ENCODE measurements at places on chromosomes 12 and 14. TPM values are rescaled to one million over a fixed set of nuclear protein-coding genes. Genes with fewer than 3 reads are reported as not detected.

The GLI1 gene
- total RNA-seq, result 0.43 TPM

The KLRG1 gene
- total RNA-seq, result 2.8 TPM

The DDX51 gene
- 22.5 TPM for total RNA-seq

The CORO1C gene
- total RNA-seq, result 124 TPM

The RGS6 gene
- 0.52 TPM for total RNA-seq

The AKAP5 gene
- 0.27 TPM for total RNA-seq

The TPH2 gene
- 0.06 TPM for total RNA-seq

- H3K4me1 ChIP-seq, result peaks cover 8% of the 10 kb centered on the region
- H3K36me3 ChIP-seq, result no peaks in the 10 kb centered on the region
- no peak overlapping the region for H3K27ac ChIP-seq
- peak; percentile 57 for DNase-seq
- H3K27me3 ChIP-seq, result no peaks in the 10 kb centered on the region
These were observed 45.8 kb downstream of the ETV6 start for GRCh38 chr12:11695321-11695720.

DNA sequence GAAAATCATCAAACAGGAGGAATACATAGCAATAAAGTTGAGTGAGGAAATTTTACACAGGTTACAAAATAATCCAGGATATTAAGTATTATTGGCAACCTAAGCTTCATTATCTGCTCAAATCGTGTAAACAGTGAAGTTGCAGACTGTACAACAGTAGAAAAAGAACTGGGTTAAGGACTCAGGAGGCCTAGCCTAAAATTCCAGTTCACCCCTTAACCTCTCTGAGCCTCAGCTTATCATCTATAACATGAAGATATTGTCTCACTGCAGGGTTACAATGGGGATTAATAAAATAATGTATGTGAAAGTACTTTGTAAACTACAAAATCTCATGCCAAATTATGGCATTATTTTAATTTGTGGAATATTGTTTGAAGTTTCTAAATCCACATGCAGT lies 26.0 kb downstream of the DDHD1 start:
- H3K27me3 ChIP-seq, result no peaks in the 10 kb centered on the region
- peak overlapping the region; percentile 25 for H3K27ac ChIP-seq
- no peaks in the 10 kb centered on the region for H3K36me3 ChIP-seq
- H3K4me1 ChIP-seq, result no peaks in the 10 kb centered on the region
- H3K4me3 ChIP-seq, result no peak overlapping the region

GRCh38 chr14:25411781-25412757 lies 362.1 kb upstream of the STXBP6 start:
- H3K4me3 ChIP-seq, result no peak overlapping the region
- no peaks in the 10 kb centered on the region for H3K4me1 ChIP-seq
- no peak overlapping the region for H3K27ac ChIP-seq

GRCh38 chr14:36915081-36915480 lies 253.4 kb downstream of the PAX9 start:
- no peaks in the 10 kb centered on the region for H3K36me3 ChIP-seq
- no peak for DNase-seq
- H3K4me1 ChIP-seq, result no peaks in the 10 kb centered on the region
- no peak overlapping the region for H3K27ac ChIP-seq

DNA sequence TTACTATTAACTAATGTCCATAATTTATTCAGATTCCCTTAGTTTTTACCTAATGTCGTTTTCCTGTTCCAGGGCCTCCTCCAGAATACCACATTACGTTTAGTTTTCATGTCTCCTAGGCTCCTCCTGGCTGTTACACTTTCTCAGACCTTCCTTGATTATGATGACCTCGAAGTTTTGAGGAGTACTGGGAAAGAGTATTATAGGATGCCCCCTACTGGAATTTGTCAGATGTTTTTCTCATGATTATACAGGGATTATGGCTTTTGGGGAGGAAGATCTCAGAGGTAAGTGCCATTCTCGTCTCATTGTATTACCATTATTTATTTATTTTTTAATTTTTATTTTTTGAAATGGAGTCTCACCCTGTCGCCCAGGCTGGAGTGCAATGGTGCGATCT lies 17.7 kb upstream of the C1S start:
- no peak overlapping the region for H3K4me3 ChIP-seq
- no peak for DNase-seq
- H3K36me3 ChIP-seq, result no peaks in the 10 kb centered on the region
- H3K27ac ChIP-seq, result no peak overlapping the region
- no peaks in the 10 kb centered on the region for H3K4me1 ChIP-seq

- H3K27ac ChIP-seq, result no peak overlapping the region
- no peak overlapping the region for H3K4me3 ChIP-seq
- no peak for DNase-seq
- no peaks in the 10 kb centered on the region for H3K27me3 ChIP-seq
- H3K4me1 ChIP-seq, result no peaks in the 10 kb centered on the region
These were observed 250.8 kb upstream of the LRFN5 start for GRCh38 chr14:41355866-41356265.

DNA sequence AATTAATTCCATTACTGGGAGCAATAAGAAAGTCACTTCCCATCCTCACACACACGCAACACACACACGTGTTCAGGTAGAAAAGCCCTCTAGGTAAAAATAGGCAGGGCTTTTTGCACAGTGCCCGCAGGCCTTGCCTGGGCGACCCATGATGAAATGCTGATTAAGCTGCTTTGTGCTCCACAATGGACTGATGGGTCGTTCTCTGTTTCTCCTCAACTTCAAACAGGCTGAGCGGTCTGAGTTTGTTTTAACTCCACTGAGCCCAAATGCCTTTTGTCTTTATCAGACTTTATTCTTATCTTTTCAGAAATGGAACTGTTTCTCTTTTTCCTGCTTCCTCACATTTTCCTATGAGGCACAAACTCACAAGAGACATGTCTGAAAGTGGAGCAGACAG lies 9.4 kb upstream of the DACT1 start:
- no peak overlapping the region for H3K4me3 ChIP-seq
- H3K4me1 ChIP-seq, result no peaks in the 10 kb centered on the region
- H3K27ac ChIP-seq, result no peak overlapping the region
- no peak for DNase-seq
- no peaks in the 10 kb centered on the region for H3K36me3 ChIP-seq

- DNase-seq, result no peak
- H3K4me3 ChIP-seq, result no peak overlapping the region
These were observed 16.7 kb downstream of the SNRNP35 start for GRCh38 chr12:123474485-123475245.

DNA sequence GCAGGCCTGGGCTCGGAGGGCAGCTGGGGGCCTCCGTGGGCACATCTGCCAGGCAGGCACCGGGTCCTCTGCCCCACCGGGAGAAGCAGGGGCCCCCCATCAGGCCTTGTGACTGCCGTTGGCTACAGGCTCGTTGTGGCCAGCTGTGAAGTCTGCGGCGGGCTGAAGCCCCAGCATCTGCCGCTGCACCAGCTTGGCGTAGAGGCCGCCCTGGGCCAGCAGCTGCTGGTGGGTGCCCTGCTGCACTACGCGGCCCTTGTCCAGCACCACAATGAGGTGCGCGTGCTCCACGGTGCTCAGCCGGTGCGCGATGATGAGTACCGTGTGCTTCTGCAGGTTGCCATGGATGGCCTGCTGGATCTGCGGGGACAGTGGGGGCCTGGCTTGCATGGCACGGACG lies 33.9 kb upstream of the VPS37B start:
- DNase-seq, result no peak

- peak overlapping the region; percentile 68 for H3K4me3 ChIP-seq
- H3K27ac ChIP-seq, result no peak overlapping the region
- H3K4me1 ChIP-seq, result peaks cover 17% of the 10 kb centered on the region
These were observed 26.5 kb downstream of the ZBTB42 start for GRCh38 chr14:104827177-104828055.

GRCh38 chr14:56559182-56559581 lies 20.4 kb upstream of the TMEM260 start:
- no peaks in the 10 kb centered on the region for H3K36me3 ChIP-seq
- H3K27me3 ChIP-seq, result peaks cover 3% of the 10 kb centered on the region
- no peak overlapping the region for H3K4me3 ChIP-seq

DNA sequence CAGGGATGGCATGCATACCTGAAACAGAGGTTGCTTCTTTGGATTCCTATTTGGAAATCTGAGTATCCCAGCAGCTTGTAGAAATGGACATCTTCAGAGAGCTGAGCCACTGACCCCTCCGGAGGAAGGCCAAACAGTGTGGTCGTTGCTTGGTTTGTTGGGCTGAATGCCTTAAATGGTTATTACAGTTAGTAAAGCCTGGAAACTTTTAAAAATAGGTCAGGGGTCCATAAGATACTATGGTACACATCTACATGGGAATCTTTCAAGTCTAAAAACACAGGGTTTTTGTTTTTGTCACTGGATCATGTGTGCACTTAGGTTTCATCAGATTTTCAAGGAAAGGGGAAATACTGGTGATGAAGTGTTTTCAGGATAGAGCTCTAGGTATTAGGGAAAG lies 7.7 kb downstream of the DYRK2 start:
- H3K27ac ChIP-seq, result no peak overlapping the region
- H3K27me3 ChIP-seq, result no peaks in the 10 kb centered on the region
- H3K4me1 ChIP-seq, result peaks cover 26% of the 10 kb centered on the region
- DNase-seq, result no peak
- no peak overlapping the region for H3K4me3 ChIP-seq
- H3K36me3 ChIP-seq, result peaks cover 23% of the 10 kb centered on the region

DNA sequence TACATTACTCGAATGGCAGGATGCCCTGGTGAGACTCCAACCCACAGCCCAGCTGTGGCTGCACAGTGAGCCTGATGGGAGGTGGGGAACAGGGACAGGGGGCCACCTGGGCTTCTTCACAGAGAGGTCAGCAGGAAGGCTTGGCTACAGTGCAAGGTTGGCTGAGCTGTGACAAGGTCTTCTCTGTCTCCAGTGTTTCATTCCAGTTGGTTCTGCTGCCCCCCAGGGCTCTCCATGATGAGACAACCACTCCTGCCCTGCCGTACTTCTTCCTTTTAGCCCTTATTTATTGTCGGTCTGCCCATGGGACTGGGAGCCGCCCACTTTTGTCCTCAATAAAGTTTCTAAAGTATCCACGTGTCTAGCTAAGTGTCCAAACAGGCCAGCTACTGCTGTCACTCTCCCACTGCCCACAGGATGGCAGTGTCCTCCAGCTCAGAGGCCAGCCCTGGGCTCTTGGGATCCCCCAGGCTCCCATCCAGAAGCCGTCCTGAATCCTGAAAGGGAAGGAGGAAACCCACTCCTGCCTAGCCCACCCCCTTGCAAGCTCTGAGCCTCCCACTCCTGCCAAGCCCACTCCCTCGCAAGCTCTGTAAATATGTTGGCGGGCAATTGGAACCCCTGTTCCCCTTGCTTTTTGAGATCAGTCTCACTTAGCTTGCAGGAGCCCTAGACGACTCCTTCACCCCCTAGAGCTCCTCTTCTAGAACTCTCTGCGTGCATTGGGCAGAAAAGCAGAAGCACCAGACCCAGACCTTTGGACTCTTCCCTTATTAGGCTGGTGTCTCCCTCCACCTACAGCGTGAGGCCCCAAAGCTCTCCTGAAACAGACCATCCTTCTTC lies 5.4 kb downstream of the C1QL4 start:
- no peaks in the 10 kb centered on the region for H3K36me3 ChIP-seq
- H3K27ac ChIP-seq, result no peak overlapping the region
- no peak overlapping the region for H3K4me3 ChIP-seq

DNA sequence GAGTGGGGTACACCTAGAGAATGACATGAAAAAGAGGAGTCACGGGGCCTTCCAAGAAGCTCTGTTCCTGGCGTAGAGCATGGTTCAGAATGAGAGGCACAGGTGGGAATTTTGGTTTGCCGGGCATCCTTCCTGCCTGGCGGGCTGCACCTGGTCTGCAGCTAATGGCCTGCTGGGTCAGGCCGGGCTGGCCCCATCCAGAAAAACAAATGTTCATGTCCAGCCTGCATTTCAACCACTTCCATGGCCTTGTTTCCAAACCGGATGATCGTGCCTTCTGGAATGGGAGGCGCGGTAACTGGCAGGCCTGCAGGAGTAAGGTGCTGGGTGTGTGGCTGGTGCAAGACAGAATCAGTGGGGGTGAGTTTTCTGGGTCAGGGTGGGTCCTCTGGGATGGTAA lies 14.4 kb downstream of the TEAD4 start:
- no peaks in the 10 kb centered on the region for H3K36me3 ChIP-seq
- H3K4me3 ChIP-seq, result no peak overlapping the region
- H3K27ac ChIP-seq, result no peak overlapping the region

- H3K27ac ChIP-seq, result no peak overlapping the region
- H3K4me1 ChIP-seq, result no peaks in the 10 kb centered on the region
- H3K36me3 ChIP-seq, result no peaks in the 10 kb centered on the region
These were observed 165.1 kb upstream of the MGAT4C start for GRCh38 chr12:86421333-86421732.

DNA sequence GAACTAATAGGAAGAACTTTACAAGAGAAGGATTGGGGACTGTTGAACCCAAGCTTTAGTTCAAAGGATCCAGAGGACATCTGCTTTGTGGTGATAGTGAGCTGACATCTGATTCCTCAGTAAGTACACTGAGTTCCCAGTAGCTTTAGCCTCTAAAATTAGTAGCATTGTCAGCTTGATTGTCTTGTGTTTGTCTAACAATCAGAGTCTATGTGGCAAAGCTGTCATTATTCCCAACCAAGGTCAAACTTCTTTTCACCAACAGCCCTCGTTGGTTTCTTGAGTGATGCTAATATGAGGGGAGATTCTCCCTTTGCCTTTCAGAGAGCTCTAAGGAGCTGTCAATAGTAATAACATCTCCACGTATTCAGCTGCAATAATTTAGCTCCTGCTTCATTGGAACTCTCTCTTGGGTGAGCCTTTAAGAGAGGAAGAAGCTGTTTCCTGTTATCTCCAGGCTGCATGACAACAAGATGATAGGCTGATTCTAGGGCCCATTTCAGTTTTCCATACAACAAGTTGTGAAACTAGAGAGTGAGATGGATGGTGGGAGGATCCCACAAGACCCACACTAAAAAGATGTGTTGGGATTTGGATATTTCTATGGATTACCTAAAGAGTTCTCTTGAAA lies 46.7 kb downstream of the TGFB3 start:
- no peak overlapping the region for H3K4me3 ChIP-seq
- H3K27me3 ChIP-seq, result no peaks in the 10 kb centered on the region
- H3K36me3 ChIP-seq, result no peaks in the 10 kb centered on the region

GRCh38 chr12:30988646-30989286 lies 62.2 kb downstream of the TSPAN11 start:
- H3K27ac ChIP-seq, result no peak overlapping the region
- no peaks in the 10 kb centered on the region for H3K27me3 ChIP-seq
- no peak for DNase-seq

All from adrenal gland (tissue), 19 donors.